Camera-type eye (tissue), 1 donor: ENCODE measurements at places on chromosomes 5 and 9. TPM values are rescaled to one million over a fixed set of nuclear protein-coding genes. Genes with fewer than 3 reads are reported as not detected.

Gene CSF1R
- total RNA-seq, result 22.4 TPM

Gene ANGPTL2
- total RNA-seq, result 26.6 TPM

Gene FGD3
- total RNA-seq, result 5.6 TPM

Gene LHX3
- 18.5 TPM for total RNA-seq

Gene PITX1
- total RNA-seq, result 31.1 TPM

Gene BTF3
- total RNA-seq, result 293 TPM

Gene LCN9
- total RNA-seq, result not detected

Gene DMGDH
- total RNA-seq, result 3.5 TPM

Gene OBP2B
- not detected for total RNA-seq

Gene KLHL3
- total RNA-seq, result 23.7 TPM

Gene PCDH1
- 23.0 TPM for total RNA-seq

Gene VLDLR
- 56.7 TPM for total RNA-seq

Gene ROR2
- 24.1 TPM for total RNA-seq

Gene PCDHA6
- 5.6 TPM for total RNA-seq

Gene MARVELD2
- total RNA-seq, result 4.1 TPM

Gene GRM6
- 38.8 TPM for total RNA-seq

Gene KIF4B
- 0.33 TPM for total RNA-seq

Gene PSD2
- total RNA-seq, result 6.9 TPM

Gene CKMT2
- 32.4 TPM for total RNA-seq

Gene GPR151
- not detected for total RNA-seq

Gene ENC1
- total RNA-seq, result 76.3 TPM

Gene CERCAM
- 50.6 TPM for total RNA-seq

Gene TLE1
- total RNA-seq, result 54.0 TPM

Gene IFNA1
- not detected for total RNA-seq

Gene RNF183
- 0.66 TPM for total RNA-seq

Gene SNCAIP
- 25.5 TPM for total RNA-seq

Gene SPINK13
- not detected for total RNA-seq

Gene NPR3
- 23.7 TPM for total RNA-seq

Gene CDC20B
- 0.38 TPM for total RNA-seq

Gene CNTFR
- total RNA-seq, result 23.9 TPM

Gene PHYHD1
- total RNA-seq, result 19.4 TPM

Gene FAM114A2
- total RNA-seq, result 37.7 TPM

Gene STK32A
- total RNA-seq, result 17.7 TPM

Gene C9orf50
- 0.71 TPM for total RNA-seq

Gene ITGA2
- total RNA-seq, result 26.3 TPM

Gene MARCOL
- not detected for total RNA-seq

Gene C9
- total RNA-seq, result not detected

Gene WDR38
- total RNA-seq, result not detected

Gene SLC34A3
- not detected for total RNA-seq

Gene FAM81B
- total RNA-seq, result not detected

Gene HIGD2A
- 45.9 TPM for total RNA-seq

Gene PIP5K1B
- 29.0 TPM for total RNA-seq
